ENCODE measurements at places on chromosomes 4 and X.

GRCh38 chr4:54482529-54483200, 175.1 kb upstream of the KIT start:
- no peak for DNase-seq

DNA sequence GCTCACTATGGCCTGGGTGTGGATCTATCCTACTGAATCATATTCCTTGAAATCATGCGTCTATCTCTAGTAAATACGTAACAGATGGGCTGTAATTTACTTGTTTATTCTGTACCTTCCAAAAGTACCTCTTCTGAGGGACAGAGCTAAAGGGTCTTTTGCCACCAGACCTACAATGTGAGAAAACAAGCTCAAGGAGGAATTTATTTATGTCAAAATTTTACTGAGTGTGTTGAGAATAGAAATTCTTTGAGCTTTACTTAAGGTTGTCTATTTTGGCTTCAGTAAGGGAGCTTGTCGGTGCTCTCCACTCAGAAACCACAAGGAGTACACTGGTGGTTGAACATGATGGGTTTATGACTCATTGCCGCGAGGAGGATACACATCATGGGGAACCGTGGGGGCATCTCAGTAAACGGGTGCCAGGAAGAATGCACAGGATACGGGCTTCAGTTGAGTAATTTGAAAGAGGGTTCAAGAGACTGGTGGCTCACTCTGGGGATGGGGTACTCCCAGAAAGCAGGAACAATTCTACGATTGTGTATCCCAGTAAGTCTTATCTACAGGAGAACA, 3.0 kb downstream of the ANK2 start:
- DNase-seq, result no peak

GRCh38 chr4:169013396-169013795, 3.3 kb upstream of the CBR4 start:
- DNase-seq, result no peak

- DNase-seq, result no peak
Observed at GRCh38 chr4:170242471-170242870, 152.7 kb upstream of the AADAT start.

DNA sequence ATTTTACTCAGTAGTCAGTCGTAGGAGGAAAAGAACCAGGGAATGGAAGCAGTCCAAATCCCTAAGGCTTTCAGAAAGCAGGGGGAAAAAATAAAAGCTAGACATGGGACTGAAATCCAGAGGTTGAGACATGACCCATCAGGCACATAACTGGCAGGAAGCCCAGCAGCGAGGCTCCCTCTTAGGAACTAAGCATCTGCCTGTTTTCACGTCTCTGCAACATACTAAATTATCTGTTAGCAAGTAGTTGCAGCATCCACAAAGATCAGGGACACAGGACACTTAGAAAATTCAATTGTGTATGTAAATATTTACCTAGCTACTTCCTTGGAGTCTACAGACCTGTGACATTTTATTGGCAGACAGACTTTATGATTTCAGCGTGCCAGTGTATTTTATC, 118.0 kb upstream of the EDNRA start:
- no peak for DNase-seq

DNA sequence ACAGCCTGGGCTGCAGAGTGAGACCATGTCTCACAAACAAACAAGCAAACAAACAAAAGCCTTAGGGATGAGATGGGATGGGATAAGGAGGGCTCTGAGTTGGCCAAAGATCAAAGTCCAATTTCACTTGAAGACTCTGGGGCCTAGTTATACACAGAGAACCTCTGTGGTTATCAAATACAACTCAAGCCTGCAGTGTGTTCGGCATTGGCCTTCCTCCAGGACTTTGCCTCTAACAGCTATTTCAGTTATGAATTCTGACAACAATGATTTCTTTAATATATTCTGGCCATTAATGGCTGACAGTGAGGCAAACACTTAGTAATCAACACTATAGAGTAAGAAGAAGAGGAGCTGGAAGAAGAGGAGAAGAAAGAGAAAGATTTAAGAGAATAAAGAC, 171.1 kb downstream of the PDGFRA start:
- no peak for DNase-seq

GRCh38 chr4:10740891-10741620, 56.5 kb upstream of the CLNK start:
- no peak for DNase-seq

DNA sequence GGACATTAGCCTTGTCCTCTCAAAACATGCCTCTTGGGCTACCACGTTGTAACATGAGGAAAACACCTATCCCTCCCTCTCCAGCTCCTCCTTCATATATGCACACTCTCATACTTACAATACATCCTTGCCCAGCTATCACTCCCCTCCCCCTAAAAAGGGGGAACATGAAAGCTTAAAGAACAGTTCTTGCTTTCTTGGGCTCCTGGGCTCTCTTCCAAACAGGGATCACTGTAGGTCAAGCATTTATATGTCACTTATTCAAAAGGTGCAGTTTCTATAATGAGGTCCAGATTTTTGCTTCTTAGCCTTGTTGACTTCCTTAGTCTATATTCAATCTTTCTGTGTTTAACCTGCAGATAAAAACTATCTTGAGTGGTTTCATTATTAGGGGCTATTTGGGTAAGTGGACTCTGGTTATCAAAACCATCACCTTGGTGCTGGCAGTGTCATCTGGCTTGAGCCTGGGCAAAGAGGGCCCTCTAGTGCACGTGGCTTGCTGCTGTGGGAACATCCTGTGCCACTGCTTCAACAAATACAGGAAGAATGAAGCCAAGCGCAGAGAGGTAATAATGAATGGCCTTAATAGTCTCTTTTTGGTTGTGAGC, 119.4 kb downstream of the AKAP4 start:
- DNase-seq, result no peak

DNA sequence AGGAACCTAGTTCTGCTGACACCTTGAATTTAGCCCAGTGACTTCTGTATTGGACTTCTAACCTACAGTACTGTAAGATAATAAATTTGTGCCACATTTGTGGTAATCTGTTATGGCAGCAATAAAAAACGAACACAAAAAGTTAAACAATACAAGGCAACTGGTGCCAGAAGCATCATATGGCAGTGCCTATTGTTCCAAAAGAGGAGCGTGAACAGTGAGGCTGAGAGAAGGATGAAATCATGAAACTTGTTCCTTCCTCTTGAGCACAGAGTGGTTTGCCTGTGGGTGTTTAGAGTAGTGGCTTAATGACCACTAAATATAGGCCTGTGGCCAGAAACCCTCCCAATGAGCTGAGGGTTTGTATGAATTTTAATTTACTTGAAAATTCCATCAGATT, 69.7 kb upstream of the PGRMC2 start:
- DNase-seq, result no peak

- no peak for DNase-seq
Observed at GRCh38 chrX:123487236-123487635, 245.6 kb downstream of the THOC2 start.

DNA sequence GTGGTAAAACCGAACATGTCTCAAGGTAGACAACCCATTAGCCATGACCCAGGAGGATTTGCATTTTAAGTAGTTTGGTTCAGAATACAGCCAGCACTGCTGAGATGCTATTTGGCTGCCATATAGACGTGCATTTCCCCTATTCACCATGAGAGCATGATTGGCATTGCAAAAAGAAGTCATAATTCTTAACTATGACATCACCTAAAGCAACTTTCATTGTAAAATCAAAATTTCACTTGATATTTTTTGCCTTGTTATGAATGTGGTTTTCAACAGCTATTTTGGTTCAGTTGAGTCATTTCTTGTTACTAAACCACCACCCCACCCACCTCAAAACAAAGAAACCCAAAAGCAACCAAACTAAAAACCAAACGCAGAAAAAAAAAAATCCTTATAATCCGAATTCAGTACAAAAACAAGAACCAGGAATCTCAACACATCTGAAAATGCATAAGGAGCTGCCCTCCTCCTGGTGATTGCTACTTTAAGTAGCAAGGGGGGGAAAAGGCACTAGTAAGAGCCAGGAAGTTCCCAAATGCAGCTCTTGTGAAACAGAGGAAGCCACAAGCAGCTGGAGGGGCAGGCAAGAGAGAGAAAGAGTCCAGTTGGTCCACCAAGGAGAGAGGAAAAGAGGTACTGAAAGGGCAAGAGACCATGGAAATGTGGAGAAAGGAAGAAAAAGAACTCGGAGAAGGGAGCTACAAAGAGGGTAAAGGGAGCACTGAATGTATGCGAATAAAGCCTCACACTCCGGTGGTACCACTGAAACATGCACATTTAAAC, 3.1 kb downstream of the SLITRK4 start:
- no peak for DNase-seq

DNA sequence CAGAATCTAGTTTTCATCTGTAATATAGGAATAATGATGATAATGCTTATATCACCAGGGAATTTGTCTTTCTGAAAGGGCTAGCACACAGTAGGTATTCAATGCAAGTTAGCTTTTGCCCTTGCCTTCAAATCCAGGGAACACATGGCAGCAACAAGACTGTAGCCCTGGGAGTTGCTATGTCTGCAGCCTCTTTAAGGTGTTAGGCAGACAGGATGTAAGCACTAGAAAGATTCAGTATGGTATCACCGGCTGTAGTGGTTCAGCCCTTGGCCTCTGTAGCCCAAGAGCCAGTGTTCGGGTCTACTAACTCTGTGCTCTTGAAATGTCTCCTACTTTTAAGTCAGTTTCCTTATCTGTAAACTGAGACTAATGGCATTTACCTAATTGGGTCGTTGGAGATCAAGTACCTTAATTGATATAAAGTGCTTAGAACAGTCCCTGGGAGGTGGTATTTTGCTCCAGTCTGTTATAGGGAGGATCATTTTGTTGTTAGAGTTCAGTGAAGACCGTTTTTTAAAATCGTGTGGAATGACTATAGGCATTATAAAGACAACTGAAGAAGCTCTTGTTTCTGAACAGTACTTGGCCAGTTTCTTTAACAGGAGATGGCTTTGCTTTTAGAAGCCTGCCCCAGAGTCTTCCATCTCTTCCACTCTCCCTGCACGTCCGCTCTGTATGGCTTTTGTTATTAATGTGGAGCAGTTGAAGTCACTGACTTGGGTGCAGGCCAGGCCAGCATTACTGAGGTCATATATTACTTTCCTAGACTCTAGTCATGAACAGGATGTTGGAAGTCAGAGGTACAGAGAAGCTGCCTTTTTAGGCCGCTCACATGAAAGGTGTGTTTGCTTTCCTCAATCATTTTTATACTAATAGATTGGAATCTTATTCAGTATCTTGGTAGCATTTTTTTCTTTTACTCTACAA, 44.8 kb downstream of the GAB1 start:
- no peak for DNase-seq

DNA sequence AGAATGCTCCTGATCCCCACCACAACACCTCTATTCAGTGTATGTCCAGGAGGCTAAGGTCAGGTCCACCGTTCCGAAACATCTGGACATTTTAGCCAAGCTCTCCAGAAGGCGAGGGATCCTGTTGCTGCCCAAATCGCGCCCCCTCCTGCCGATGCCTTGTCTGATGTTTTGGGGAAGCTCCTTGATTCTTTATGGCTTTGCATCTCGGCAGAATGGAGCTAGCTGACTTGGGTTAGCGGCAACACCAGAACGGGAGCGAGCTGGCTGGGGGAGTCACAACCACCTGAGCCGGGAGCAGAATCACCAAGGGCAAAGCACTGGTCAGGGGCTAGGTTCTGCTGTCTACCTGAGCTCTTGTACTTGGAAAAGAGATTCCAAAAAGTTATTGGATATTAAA, 6.6 kb upstream of the POU3F4 start:
- no peak for DNase-seq

GRCh38 chr4:88010966-88011365, 3.5 kb downstream of the PKD2 start:
- no peak for DNase-seq
